ENCODE measurements at places on chromosomes 5 and 9.
A peak's percentile ranks its signal among the peaks of the same experiment; 100 is the strongest.

GRCh38 chr9:134367791-134368490, 41.7 kb downstream of the RXRA start:
- DNase-seq, result no peak

DNA sequence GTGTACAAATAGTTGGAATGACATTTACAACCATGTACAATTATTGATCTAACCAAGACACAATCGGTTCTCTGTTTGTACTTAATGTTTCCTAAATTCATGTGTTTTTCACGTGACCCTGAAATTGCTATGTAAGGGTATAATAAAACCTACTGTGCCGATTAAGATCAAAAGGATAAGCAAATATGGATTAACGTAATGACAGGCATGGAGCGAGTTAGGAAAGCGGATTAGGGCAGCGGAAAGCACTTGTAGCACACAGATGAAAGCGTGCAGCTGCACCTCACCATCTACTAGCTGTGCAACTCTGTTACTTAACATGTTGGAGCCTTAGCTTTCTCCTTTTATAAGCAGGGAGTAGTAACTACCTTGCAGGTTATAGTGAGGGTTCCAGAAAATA, 38.3 kb upstream of the ZFYVE16 start:
- no peak for DNase-seq

DNA sequence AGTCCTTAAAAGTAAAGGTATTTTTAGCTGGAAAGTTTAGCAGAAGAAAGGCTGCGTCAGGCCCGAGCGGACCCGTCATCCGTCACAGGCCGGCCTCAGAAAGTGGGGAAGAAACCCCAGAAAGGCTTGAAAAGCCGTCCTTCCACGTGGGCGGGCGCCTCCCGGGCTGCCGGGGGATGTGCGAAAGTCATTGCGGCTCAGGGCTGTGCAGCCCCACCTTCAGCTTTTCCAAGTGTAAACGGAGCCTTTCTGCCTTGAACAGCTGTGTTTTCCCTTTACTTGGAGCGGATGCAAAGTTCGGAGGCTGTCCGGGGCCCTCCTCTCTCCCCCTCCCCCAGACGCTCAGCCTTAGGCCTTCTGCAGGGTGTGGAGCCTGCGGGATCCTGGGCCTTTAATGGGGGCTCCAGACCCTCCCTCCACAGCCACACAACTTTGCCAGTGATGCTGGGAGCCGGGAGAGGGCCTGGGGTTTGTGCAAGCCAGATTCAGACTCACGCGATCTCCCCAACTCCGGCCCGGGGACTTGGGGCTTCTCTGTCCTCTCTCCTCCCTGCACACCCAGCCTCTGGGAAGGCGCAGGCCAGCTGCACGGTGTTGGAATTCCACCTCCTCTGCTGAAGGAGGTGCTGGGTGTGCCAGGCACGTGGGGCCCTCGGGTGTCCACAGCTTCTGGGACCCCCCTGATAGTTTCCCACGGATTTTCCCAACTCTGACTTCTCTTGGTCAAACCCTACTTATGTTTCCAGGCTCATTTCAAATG, 95.5 kb upstream of the RAPGEF1 start:
- DNase-seq, result no peak

DNA sequence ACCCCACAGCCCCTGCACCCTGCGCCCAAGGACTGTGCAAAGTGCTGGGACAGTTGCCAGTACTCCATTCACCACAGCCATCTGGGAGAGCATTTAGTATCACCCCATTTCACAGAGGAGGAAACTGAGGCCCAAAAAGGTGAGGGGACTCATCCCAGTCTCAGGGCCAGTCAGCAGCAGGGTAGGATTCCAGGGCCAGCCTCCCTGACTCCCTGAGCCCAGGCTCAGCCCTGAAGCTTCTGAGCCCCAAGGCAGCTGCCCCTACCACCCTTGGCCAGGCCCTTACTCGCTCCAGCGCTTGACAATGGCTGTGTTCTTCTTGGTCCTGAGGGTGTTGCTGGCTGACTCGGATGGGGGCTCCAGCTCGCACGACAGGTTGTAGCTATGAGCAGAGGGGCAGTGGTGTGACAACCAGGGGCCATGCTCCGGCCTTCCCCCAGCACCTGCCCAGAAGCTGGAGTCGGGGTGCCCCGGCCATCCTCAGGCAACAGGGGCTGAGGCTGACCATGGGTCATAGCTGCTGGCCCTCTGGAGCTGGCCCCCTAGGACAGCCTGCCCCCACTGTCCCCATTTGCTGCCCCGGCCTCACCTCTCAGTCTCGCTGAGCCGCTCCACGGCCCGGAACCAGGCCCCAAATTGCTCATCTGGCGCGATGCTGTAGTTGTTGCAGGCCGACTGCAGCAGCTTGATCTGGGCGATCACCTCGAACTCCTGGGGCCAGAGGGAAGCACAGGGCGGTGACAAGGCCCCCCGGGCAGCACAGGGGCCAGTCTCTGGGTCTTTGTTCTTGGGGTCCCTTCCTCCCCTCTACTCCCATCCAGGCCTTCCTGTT, 18.6 kb downstream of the RALGDS start:
- no peak for DNase-seq

DNA sequence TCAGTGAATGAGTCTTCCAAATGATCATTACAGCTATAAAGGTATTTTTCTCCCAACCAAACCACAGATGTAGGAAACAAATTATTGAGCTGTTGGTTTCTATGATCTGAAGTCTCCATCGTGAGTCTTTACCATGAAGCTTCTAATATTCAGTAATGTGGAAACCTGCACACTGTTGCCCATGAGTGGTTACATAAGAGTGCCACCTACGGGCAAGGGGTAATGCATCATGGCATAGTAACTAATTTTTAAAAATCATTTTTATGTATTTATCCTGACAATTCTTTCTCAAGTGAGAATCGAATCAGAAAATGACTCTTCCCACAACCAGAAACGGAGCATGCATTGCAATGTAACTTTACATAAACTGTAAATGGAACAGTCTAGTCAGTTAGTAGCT, 282.5 kb upstream of the SMARCA2 start:
- DNase-seq, result no peak

DNA sequence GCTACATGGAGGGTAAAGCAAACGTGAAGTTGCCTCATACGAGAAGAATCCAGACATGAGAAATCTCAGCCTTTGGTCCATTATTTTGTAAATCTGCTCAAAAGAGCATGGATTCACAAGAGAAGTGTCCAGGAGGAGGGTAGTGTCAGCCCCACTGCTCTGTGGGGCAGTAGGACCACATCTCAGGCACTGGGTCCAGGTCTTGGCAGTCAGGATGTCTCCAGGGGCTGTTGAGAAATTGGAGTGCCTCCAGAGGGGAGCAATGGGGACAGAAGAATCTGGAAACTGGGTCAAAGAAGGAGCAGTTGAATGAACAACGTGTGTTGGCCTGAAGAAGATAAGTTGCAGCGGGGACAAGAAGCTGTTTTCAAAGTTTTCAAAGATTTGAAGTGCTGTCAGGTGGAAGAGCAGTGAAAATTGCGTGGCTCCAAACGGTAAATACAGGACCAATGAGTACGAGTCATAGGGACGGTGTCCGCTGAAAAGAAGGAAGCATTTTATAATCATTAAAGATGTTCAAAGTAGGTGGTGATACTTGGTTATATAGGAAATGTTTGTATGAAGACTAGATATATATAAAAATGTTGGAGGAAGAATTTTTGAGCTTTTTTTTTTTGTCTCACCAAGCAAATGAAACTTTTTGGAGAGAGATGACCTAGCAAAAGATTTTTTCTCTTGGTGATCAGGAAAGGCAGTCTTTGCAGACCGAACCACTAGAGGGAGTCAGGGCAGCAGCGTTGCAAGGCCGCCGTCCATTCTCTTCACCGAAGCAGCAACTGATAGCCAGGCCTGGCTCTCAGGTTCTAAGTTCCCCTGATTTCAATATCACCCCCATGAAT, 57.1 kb upstream of the ZBED3 start:
- peak; percentile 68 for DNase-seq

GRCh38 chr5:142860270-142860669, 90.1 kb downstream of the ARHGAP26 start:
- no peak for DNase-seq

DNA sequence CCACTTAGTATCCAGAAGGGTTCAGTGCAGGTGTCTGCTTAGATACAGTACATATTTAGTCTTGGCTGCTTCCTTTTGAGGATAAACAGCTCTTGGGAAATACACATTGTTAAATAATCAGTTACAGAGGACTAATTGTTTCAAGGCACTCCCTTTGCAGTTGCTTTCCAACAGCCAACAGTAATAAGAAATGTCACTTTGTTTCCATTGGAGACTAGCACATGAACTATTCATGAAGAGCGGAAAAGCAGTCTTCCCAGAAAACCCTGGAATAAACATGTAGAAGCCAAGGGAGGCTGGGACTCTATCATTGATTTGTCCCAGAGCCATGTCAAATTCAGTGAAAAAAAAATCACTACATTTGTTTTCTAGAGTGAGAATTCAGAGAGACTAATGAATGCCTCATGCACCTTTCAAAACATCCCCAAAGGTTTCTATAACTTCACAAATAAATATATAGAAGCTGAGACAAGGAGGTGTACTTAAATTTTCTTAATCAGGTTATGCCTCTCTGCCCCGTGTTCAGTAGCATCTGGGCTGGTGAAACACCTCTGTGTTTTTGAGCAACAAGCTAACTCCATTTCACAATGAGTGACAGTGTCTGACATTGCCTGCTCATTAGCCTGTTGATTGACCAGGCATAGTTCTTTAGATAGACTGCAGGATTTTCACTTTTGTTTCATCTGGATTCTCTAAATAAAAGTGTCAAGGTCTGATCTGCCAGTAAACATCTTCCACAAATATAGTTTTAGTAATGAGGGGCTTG, 271.5 kb downstream of the ARRDC3 start:
- no peak for DNase-seq

GRCh38 chr9:82201196-82201595, 212.6 kb downstream of the SPATA31D1 start:
- no peak for DNase-seq

- peak; percentile 24 for DNase-seq
Observed at GRCh38 chr5:138953387-138954256, 78.5 kb upstream of the LRRTM2 start.

- DNase-seq, result no peak
Observed at GRCh38 chr5:119537704-119538103, 85.4 kb downstream of the HSD17B4 start.

DNA sequence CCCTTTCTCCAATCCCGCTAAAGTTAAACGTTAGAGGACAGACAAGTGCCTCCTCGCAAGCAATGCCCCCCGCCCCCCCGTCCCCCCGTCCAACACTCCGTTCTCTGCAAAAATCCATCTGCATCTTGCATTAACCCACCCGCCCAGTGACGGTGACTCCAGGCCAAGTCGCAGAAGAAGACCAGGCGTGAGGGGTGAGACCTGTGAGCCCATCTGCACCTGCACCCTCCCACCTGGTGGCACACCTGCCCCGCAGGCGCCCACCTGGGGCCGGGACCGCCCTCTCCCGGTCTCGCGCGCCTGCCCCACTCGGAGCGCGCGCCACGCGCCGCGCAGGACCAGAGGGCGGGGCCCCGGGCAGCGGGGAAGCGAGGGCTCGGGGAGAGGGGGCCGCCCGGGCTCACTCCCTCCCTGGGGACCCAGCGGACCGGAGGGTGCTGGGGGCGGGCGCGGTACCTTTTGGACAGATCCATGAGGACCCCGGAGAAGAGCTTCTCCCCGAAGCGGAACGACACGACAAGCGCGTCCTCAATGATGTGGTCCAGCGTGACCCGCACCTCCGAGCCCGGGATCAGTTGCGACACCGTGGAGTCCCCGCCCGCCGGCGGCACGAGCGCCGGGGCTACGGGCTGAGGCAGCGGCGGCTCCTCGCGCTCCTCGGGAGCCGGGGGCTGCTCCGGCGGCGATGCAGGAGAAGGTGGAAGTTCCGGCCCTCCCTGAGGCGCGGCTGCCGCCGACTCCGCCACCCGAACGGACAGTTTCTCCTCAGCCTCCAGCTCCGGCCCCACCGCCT, 705 bp downstream of the PWWP2A start:
- no peak for DNase-seq

DNA sequence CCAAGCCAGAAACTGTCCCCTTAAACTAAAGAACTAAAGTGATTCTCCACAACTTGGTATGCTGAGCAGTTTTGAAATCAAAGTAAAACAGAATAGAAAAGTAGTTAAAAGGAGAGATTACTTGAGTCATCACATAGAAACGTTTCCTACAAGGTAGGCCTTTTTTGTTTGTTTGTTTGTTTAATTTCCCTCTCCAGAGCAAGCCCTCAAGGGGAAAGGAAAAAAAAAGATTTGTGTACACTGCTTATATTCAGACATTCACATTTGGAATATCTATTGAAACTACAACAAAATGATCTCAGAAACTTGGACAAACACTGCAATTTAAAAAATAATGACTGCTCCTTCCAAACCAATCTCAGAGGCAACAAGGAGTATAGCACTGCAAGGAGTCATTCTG, 304.7 kb upstream of the NREP start:
- no peak for DNase-seq

- DNase-seq, result no peak
Observed at GRCh38 chr9:88005240-88005639, 30.9 kb upstream of the CDK20 start.

- no peak for DNase-seq
Observed at GRCh38 chr9:69001921-69002320, 12.0 kb downstream of the PRKACG start.

DNA sequence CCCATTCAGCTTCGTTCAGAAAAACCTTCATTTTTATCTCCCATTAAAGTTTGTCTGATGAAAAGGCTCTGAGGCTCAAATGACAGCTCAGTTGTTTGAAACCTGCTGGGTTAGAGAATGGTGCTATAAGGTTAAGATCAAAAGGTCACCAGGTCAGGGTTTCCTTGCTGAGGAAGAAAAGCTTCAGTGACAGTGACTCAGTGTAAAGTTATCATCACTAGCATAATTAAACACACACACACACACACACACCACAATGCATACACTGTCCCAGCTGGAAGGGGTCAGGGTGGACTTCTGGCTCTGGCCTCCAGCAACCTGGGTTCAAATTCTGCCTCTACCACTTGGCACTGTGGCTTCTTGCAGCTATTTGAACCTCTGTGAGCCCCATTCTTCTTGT, 281.1 kb downstream of the DOCK8 start:
- no peak for DNase-seq

- no peak for DNase-seq
Observed at GRCh38 chr5:83133797-83134196, 56.5 kb downstream of the XRCC4 start.
